Activated T-helper 1 cell treated with anti-CD3 and anti-CD28 coated beads, Interleukin-2, amount 50 U/mL, for 16 hours (primary cell): ENCODE measurements at places on chromosomes 12 and 14.

DNA sequence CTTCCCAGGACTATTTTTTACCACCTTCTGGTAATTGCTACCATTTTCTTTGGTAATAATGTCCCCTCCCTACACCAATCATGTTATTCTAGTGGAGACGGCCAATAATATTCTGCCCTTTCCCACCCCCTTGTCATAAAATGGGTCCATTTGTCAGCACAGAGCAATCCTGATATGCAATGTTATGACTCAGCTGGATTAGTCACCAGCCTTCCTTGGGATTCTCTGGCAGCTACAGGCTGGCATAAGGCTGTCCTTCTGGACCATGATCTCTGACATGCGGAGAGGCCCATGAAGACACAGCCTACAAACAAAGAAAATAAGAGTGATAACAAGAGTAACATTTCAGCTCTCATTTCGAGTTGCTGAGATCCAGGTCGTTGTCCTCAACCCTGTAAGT is 222.0 kb upstream of the CPNE8 start:
- DNase-seq, result no peak

- DNase-seq, result peak; percentile 34
Measured at GRCh38 chr14:96038920-96039632, at the start of gene C14orf132. Gene C14orf132 (plus strand): TSS chr14:96039362. CDS start chr14:96039501, 139 bp downstream.

- no peak for DNase-seq
Measured at GRCh38 chr12:109611223-109611622, 37.6 kb downstream of the MVK start.

GRCh38 chr12:41903014-41903708 is 241.5 kb downstream of the GXYLT1 start:
- no peak for DNase-seq

DNA sequence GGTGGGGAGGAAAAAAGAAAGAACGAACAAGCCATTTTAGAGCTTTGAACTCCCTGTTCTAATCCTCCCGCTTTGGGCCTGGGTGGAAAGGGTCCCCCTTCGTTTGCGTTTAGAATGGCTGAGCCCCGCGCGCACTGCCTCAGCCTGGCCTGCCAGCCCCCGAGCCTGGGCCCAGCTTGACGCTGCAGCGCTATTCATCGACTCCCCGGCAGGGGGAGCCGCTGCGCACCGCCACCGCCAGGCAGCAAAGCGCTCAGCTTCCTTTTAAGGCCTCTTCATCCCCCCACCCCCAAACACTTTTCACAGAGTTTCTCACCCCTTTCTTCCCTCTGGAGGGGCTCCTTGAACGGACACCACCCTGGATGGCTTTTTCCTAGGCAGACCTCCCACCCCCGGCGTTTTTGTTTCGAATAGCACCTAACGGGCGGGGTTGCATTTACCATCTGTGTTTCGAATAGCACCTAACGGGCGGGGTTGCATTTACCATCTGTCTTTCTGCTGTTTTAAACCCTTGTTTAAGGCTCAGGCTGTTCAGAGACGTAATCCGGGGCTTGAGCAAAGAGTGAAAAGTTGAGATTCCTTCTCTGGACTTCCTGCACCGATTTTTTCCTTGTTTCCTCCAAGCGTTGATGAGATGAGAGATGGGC is 56.4 kb upstream of the PIWIL1 start:
- DNase-seq, result no peak

GRCh38 chr12:54824402-54824801 is 29.9 kb upstream of the MUCL1 start:
- DNase-seq, result no peak

DNA sequence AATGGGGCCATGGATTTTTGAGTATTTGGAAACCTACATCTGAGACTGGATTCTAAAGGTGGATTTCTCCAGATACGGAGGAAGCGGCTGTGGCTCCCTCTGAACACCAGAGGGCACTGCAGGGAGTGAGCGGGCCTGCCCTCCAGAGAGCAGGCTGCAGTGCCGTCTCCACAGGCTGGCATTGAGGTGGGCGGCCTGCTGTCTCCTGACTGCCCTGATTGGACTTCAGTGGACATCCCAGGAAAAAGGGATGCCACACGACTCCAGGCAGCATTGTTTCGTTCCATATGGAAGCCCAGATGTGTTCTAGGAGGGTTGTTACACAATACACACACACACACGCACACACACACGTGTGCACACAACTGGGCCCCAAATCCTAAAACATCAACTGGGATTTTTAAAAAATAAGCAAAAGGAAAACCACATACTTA is 20.9 kb upstream of the ANO2 start:
- no peak for DNase-seq

- DNase-seq, result peak; percentile 42
Measured at GRCh38 chr12:108568338-108569154, 6.2 kb downstream of the ISCU start.

DNA sequence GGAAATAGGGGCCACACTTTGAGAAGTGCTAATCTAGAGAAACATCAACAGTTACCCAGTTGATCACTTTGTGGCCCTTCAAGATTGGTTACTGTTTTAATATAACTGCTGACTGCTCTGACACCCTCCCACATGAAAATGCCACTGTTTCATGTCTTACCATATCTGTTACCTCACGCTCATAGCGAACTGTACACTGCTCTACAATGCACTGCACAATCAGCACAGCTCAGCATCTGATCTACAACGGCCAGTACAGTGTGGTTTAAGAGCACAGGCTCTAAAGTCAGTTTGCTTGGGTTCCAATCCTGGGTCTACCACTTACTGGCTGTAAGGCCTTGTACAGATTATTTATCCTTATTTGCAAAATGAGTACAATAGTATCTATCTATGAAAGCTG is 39.1 kb downstream of the SPPL3 start:
- DNase-seq, result no peak

DNA sequence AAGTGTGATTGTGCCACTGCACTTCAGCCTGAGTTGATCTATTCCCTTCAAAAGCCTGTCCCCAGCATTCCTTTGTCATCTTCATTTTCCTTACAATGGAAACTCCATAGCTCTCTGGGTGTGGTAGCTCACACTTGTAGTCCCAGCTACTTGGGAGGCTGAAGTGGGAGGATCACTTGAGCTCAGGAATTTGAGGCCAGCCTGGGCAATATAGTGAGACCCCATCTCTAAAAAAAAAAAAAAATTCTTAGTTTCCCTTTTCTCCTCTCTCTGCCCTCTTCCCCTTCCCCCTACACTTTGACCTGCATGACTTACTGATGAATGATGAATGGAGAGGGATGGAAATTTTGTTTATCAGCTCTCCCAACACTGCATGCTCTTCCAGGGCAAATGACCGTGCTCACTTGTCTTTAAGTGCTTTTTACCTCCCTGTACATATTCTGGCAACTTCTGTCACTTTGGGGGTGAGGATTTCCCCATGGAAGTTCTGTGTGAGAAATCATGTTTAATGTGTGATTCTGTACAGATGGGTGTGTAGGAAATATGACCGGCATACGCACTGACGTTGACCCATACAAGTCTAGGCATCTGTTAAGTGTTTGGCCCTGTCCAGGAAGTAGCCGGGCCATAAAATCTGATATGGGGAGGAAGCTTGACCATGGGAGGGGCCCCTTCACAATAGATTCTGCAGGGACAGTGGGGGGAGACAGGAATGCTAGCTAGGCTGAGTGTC is 65.4 kb downstream of the ZFP36L1 start:
- no peak for DNase-seq

DNA sequence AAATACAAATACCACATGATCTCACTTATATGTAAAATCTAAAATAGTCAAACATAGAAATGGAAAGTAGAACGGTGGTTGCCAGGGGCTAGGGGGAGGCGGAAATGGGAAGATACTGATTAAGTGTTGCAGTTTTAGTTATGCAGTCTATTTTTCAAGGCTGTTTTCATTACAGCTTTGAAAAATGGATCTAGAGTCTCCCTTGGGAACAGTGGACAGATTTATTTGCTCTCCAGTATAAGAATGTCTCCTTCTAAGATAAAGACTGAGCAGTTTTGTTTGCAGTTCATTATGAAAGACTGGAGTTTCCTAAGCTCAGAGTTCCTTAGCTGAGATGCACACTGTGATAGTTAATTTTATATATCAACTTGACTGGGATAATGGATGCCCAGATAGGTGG is 202.5 kb downstream of the KLHL28 start:
- no peak for DNase-seq

- no peak for DNase-seq
Measured at GRCh38 chr14:54325766-54326165, 71.0 kb upstream of the CDKN3 start.

DNA sequence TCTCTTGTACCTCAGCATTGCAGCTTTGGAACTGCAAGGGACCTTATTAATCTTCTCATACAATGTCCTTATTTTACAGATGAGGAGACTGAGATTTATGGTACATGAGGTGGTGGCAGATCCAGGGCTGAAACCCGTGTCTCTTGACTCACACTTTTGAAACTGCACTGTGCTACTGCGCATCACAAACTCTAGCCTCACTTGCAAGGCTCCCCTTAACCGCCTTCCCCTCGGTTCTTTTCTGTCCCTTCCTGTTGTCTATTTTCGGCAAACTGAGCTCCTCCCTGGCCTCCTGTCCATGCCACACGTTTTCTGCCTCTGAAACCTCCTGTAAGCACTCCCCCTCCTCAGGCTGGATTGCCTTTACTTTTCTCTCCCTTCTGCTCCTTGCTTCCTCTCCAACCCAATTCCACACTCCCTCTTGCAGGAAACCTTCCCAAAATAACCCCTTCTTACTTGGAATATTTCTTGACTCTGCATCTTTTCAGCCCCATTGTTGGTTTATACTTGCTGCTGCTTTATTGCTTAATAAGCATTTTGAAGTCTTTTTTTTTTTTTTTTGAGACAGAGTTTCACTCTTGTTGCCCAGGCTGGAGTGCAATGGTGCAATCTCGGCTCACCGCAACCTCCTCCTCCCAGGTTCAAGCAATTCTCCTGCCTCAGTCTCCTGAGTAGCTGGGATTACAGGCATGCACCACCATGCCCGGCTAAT is 72.4 kb upstream of the CISTR start:
- DNase-seq, result no peak

DNA sequence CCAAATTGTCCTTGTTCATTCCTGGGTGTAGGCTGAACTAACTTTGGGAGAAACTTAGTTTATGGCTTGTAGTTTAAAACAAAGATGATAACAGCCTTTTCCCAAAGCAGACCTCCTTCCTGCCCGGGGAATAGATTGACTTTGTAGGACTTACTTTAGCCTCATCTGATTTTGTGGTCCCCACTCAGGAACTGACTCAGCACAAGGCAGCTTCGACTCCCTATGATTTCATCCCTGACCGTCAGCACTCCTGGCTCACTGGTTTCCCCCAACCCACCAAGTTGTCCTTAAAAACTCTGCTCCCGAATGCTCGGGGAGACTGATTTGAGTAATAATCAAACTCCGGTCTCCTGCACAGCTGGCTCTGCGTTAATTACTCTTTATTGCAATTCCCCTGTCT is 40.1 kb upstream of the DDHD1 start:
- DNase-seq, result no peak

DNA sequence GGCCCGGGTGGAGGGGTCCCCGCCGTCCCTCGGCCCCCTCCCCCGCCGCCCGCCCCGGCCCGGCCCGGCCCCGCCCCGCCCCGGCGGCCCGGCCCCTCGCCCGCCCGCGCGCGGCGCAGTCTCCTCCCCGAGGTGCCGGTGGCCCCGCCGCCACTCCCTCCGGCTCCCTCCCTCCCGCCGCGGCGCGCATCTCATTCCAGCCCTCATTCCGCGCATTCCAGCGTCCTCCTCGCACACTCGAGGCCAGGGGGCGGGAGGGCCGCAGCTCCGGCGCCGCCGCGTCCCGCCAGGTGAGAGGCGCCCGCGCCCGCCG is at the start of gene TEAD4:
Gene TEAD4 (plus strand): TSS at position 206 of the 313 bp plus-strand sequence.
- no peak for DNase-seq

- DNase-seq, result no peak
Measured at GRCh38 chr14:100159865-100160533, 554 bp upstream of the DEGS2 start.

GRCh38 chr12:6767353-6768319 is 1.5 kb downstream of the PTMS start:
- no peak for DNase-seq

- DNase-seq, result no peak
Measured at GRCh38 chr14:56216626-56217379, 98.6 kb downstream of the PELI2 start.

- DNase-seq, result no peak
Measured at GRCh38 chr12:29616664-29617406, 119.3 kb upstream of the OVCH1 start.

DNA sequence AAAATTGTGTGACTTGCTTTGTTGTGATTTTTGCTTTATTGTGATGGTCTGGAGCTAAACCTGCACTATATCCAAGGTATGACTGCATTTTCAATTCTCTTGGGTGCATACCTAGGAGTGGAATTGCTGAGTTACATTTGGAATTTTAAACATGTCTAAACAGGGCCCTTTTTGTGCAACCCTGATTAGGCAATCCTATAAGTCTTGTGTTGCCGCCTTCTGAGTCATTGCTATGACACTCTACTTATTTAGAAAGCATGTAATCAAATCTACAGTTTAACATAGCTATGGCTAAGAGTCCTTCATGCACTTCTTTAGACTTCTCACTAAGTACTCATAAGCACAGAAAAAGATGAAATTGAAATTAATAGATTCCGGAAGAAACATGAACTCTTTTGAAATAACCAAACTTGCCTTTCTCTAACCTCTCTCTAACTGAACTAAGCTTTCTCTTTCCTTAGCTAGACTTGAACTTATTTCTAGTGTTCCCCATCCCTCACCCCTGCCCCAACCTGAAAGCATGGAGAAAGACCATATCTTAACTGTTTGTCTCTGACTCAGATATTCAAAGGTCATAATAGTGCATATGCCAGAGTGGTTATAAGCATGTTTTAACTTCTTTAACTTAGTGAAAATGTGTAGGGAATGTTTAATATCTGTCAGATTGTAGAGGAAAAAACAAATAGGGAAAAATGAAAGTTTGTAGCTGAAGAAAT is 203.0 kb downstream of the SNAPC1 start:
- DNase-seq, result no peak

- DNase-seq, result no peak
Measured at GRCh38 chr14:21346532-21347135, 37.2 kb downstream of the SUPT16H start.

GRCh38 chr14:50062438-50063085 is 53.8 kb downstream of the VCPKMT start:
- DNase-seq, result peak; percentile 70

- no peak for DNase-seq
Measured at GRCh38 chr14:103555559-103556337, 6.7 kb downstream of the BAG5 start.

DNA sequence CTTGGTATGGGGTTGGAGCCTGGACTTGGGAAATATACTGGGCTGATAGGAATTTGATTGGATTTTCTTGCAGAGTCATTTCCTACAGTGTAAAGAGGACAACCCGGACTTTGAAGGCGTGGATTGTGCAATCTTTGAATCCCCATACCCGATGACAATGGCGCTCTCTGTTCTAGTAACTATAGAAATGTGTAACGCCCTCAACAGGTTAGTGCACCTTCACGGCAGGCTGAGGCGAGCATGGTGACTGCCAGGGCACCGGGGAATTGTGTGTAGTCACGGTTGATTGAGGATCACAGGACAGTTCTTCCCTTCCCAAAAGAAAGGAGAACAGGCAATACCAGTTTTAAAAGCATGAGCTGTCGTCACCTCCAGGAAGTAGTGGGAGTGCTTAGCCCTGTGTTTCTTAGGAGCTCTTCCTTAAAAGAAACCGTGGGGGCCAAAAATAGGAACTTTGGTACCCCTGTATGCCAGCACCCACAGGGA is 58.3 kb downstream of the ANAPC7 start:
- DNase-seq, result no peak

GRCh38 chr12:25653487-25654175 is 100.5 kb upstream of the LMNTD1 start:
- DNase-seq, result no peak
